ENCODE measurements at places on chromosomes 11 and 22. TPM values are rescaled to one million over a fixed set of nuclear protein-coding genes. Genes with fewer than 3 reads are reported as not detected.

DNA sequence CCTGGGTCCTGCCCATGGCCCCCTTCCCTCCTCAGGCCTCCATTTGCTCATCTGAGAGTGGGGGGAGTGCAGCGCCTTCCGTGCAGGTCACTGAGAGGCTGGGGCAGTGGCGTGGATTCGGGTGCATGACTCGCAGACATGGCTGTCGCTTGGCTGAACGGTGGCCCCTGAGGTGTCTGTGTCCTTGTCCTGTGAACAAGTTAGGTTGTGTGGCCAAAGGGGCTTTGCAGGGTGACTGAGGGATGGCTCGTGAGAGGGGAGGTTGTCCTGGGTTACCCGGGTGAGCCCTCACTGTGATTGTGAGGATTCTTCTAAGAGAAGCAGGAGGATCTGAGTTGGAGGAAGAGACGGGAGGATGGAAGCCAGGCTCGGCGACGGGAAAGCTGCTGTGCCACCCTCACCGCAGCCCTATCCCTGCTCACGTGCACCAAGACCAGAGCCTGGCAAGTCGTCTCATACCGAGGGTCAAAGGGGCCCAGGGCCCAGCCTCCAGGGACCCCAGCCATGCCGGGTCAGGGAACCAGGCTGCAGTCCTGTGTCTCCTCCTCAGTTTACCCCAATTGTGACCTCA, 79.1 kb downstream of the KCNQ1 start:
- peaks cover 28% of the 10 kb centered on the region for H3K4me1 ChIP-seq
- no peak overlapping the region for H3K27ac ChIP-seq
- no peak overlapping the region for H3K4me3 ChIP-seq
- no peaks in the 10 kb centered on the region for H3K27me3 ChIP-seq
- H3K36me3 ChIP-seq, result no peaks in the 10 kb centered on the region
- DNase-seq, result peak; percentile 4

CCDC116 gene
- not detected for total RNA-seq

KCNC1 gene
- not detected for total RNA-seq

CHRNA10 gene
- 1.2 TPM for total RNA-seq

FJX1 gene
- total RNA-seq, result not detected

KCNJ1 gene
- total RNA-seq, result 0.22 TPM
